GOT3 (cell line): ENCODE measurements at places on chromosomes 12 and 14.

DNA sequence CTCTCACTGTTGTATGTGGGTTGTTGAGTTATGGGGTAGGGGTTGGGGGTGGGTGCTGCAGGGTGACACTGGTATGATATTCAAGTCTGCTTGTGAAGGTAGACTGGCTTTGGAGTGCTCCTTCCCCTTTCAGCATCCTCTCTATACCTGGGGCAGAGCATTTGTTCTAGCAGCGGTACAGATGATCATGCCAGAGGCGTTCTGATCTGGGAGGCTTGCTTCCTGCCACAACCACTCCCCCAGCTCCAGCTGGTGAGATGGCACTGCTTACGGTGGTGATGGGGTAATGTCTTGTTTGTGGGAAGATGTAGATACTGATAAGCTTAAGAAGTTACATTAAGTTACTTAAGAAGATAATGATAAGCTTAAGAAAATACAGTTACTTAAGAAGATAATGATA lies 131.8 kb downstream of the ERC1 start:
- no peak for DNase-seq

DNA sequence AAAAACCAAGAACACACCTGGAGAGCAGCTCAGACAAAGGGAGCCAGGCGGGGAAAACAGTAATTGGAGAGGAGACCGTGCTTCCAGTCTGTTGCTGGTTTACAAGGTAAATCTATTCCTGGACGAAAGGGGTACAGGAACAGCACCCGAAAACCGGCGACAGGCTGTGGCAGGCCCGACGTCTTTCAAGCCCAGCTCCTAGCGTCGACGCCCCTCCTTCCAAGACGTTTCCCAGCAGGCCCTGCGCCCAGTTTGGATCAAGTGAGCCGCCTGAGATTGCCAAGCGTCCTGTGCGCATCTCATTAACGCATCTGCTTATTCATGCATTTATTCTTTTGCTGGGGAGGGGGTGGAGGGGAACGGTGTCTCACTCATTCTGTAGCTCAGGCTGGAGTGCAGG lies 1.4 kb downstream of the C12orf56 start:
- no peak for DNase-seq

DNA sequence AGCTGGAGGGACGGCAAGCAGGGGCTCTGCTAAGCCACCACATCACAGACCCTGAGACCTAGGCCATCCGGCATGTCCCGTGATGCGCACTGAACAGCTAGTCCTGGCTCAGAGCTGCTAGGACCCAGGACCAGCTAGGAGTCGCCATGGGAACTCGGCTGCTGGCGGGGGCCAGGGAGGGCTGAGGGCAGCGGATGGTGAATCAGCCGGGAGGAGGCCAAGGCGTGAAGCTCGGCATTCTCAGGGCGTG lies 5.1 kb downstream of the AHNAK2 start:
- no peak for DNase-seq

GRCh38 chr12:2057795-2058408 lies 5.1 kb downstream of the CACNA1C start:
- DNase-seq: no peak

GRCh38 chr12:124481257-124481750 lies 86.1 kb downstream of the NCOR2 start:
- DNase-seq: no peak

- DNase-seq: no peak
These were observed 12.1 kb downstream of the BHLHE41 start for GRCh38 chr12:26112703-26113147.

DNA sequence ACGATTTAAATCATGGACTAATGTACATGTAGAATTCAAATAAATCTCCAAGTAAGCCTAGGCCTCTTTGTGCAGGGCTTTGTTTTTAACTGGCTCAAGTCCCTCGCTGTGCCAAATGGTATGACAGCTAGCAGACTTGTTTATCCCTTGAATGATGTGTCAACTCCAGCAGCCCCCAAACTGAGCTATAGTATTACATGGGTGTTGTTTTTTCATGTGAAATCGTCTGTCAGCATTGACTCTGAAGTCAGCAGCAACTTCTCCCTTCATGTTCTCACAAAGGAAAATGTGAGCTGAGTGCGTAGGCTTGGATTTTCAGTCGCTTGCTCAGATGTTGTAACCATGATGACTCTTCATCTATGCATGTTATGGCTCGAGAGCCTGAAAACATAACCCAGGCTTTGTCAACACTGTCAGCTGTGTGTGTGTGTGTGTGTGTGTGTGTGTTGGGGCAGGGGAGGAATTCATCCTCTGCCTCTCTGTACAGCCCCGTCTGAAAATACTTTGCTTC lies 73.3 kb downstream of the PTHLH start:
- no peak for DNase-seq

DNA sequence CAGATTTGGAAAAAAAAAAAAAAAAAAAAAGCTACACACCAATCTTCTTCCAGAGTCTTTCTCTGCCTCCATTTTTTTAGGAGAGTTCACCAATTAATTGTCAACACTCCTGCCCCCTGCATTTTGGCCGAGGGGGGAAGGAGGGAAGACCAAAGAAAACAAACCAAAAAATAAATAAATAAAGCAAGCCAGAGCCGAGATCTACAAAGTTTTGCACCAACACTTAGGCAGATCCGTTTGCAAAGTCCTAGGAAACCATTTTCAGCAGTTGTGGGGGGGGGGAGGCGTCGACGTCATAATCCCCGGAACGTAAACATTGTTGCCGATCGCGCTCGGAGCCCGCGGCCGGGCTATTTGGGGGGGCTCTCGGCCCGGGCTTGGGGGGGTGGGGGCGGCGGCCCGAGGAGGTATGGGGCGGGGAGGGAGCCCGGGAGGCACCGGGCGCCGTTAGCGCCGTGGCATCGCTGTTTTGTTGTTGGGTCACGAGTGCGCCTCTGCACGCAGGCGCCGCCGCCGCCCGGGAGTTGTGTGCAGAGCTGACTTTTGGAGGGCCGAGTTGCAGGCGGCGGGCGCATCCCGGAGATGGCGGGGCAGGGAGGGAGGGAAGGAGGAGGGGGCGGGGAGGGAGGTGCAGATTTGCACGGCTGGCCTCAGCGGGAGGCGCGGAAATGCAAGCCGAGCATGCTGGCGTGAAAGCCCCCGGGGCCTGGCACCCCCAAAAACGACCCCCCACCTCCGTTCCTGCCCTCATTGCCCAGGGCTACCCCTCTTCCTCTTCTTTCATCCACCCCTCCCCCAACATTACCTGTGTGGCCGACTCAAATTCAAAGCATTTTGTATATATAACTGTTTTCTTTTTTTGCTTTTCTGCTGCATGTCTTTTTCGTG lies 598 bp downstream of the KDM2B start:
- DNase-seq: peak; percentile 22
